ENCODE measurements at places on chromosomes 1 and 21.

DNA sequence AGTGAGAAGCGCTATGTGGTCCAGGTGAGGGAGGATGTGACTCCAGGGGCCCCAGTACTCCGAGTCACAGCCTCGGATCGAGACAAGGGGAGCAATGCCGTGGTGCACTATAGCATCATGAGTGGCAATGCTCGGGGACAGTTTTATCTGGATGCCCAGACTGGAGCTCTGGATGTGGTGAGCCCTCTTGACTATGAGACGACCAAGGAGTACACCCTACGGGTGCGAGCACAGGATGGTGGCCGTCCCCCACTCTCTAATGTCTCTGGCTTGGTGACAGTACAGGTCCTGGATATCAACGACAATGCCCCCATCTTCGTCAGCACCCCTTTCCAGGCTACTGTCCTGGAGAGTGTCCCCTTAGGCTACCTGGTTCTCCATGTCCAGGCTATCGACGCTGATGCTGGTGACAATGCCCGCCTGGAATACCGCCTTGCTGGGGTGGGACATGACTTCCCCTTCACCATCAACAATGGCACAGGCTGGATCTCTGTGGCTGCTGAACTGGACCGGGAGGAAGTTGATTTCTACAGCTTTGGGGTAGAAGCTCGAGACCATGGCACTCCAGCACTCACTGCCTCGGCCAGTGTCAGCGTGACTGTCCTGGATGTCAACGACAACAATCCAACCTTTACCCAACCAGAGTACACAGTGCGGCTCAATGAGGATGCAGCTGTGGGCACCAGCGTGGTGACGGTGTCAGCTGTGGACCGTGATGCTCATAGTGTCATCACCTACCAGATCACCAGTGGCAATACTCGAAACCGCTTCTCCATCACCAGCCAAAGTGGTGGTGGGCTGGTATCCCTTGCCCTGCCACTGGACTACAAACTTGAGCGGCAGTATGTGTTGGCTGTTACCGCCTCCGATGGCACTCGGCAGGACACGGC is 2.2 kb downstream of the CELSR2 start:
- no peak for DNase-seq

DNA sequence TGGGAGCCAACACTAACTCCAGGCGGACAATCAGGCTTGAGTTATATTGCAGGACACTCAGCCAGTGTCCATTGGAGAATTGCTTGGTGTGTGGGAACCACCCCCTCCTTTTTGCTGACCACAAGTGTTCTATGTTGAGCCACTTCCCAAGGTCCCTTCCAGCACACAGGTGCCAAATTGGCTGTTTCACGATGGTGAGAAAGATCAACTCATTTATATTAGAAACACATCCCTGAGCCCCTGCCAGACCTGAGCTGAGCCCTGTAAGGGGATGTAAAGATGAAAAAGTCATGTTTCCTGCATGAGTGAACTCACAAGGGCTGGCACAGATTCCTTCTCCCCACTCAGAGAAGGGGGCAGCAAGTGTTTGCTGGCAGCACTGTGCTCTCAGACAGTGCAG is 96.5 kb downstream of the KCNN3 start:
- DNase-seq = no peak

- DNase-seq = no peak
These were observed 22.9 kb downstream of the HTR1D start for GRCh38 chr1:23194119-23194984.

DNA sequence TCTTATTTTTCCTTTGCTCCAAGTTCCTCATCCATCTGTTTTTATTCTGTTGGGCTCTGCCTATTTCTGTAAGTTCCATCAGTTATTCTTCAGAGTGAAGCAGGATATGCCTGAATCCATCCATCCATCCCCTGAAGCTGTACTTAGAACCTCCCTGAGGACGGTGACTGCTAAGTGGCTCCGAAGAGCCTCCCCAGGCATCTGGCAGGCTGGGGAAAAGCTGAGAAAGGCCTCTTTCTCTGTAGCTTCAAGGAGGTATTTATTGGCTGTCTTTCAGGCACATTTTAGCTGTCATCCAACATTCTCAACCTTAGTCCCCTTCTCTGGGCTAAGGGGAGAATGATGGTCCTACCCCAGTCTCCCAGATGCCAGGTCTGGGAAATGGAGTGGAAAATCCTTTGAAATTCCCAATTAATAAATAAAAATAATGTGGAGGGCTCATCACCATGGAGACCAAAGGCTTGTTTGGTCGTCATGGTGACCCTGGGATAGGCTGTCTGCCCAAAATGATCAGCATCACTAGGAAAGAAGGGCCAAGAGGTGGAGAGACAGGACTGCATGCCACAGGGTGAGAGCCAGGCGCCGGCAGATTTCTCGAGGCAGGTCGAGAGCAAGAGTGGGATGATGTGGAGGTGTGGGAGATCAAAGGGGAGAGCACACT is 82.0 kb downstream of the UBIAD1 start:
- DNase-seq = no peak

GRCh38 chr1:106889583-106889982 is 166.9 kb upstream of the PRMT6 start:
- DNase-seq = no peak

DNA sequence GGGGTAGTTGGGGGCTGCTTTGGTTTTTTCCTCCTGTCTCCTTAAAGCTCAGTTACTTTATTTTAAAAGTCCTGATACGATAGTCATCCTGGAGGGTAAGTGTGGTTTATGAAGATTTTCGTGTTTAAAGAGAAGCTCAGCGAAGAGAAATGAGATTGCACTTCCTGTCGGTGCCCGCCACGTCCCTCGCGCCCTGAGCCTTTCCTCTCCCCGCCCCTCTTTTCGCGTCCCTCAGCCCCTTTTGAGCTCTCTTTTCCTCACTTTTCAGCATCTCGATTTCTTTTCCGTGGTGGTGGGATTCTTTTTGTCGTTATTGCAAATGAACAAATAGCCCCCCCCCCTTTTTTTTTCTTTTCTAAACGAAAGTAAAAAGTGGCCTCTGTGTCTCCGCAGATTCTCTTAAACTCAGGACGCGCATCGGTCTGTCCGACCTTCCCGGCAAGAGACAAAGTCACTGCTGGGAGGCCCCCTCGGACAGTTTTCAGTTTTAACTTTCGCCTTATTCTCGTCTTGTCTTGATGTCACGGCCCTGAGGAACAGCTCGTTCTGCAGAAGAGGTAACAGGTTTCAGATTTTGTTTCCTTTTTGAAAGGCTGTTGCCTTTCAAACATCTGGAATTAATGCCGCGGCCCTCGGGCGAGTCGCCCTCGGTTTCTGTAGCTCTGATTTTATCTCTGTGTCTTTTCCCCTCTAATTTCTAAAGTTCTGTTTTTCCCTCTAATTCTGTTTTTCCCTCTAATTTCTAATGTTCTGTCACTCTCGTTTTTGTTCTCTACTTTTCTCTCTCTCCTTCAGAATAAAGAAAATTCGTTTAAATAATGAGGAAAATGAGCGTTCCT is 1.0 kb upstream of the DMRTA2 start:
- no peak for DNase-seq

DNA sequence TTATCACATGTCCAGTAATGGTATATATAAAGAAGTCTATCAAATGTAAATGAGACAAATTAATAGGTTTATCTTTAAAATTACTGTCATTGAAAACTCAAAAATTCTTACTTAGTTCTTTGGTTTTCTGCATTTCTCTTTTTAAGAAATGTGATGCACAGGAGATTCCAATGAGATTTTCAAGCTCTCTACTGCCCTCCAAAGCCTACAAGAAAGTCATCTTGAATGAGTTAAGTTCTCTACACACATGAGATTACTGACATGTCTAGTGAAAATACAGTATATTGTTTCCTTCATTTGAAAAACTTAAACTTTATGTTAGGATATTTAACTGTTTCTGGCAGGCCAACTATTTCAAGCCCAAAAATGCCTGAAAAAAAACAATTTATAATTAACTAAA is 68.8 kb downstream of the ITGB3BP start:
- no peak for DNase-seq

- DNase-seq = no peak
These were observed 204.3 kb downstream of the SMYD3 start for GRCh38 chr1:246302711-246303317.

DNA sequence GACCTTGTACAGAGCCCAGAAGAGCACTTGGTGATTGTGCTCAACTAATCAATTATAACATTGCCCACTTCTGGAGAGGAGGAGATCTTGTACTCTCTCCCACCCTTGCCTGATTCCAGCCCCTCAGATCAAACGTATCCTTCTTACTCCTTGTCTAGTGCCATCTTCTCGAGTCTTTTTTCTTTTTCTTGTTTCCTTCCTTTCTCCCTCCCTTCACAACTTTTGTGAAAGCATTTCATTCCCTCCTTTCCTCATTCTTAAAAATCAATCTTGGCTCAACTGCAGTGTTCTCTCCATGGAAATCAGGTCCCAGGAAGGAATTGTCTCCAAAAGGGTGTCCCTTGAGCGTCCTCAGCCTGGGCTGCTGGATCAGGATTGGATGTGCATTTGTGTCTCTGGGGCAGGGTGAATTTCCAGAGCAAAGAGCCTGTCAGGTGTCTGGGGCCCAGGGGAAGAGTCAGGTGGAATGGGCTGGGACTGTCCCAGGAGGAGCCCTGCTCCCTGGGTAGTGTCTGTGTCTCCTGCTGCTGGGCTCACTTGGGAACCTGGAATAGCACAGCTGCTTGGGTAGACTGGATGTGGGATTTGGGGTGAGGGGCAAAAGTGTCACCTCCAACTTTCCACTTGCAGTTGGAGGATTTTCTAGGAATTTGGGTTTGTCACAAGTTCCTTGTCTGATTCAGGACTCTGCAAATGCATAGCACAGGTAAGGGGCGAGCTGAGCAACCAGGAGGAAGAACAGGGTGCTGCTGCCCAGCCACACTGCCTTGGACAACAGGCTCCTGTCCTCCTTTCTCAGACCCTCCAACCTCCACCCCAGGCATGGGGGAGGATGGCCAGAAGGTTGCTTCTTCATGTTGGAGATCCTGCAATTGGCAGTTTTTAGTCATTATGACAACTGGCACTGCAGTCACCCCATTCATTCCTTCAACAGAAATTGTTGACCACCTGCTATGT is 3.3 kb downstream of the SOX13 start:
- DNase-seq = no peak

DNA sequence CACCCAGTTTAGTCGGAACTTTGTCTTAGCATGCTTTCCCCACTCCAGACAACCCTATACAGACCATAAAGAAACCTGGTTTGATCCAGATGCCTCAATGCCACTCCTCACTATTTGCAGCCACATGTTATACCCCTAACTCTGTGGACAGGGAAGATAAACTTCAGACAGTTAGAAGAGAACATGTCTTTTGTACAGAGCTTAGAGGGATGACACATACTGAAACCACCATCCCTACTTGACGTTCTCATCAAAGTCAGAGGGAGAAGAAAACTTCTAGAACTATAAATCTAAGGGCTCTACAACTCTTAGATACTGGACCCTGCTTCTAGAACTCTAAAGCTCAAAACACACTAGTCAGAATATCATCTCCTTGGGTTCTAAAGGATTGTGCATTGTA is 3.7 kb downstream of the SYT6 start:
- no peak for DNase-seq

DNA sequence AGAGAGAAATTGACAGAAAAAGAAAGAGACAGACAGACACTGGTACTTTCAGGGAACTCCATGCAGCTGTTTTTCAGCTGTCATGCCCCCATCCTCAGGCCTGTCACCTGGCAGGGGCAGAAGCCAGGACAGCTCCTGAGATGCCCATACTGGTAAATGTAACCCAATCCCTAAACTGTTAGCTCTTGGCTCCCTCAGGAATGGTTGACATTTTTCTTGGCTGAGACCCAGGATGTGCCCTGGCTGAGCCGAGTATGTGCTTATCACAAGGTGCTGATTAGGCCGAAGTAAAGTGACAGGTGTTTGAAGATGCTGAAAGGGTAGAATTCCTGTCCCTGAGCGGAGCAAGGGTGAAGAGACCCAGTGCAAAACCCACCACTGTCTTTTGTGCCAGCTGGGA is 50.7 kb downstream of the PGM1 start:
- DNase-seq = no peak

- no peak for DNase-seq
These were observed at the start of gene NEXN for GRCh38 chr1:77888081-77888780. NEXN (plus strand) TSS chr1:77888624; CDS start chr1:77916107, 27,483 bp downstream.

DNA sequence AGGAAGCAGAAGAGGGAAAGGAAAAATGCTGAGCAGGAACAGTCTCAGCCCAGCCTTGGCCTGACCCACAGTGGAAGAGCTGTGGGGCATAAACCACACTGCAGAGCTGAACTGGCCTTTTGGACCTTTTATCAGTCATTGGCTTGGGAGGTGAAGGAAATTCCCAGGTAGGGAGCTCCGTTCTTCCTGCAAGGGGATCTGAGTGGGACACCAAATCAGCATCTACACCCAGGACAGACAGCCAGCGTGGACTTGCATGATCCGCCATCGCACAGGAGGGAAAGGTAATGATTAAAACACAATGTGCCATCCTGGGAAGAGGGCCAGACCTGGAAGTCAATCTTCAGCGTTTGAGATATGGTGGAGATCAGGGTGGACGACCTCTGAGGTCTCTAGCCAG is 1.2 kb upstream of the MTFR1L start:
- no peak for DNase-seq

DNA sequence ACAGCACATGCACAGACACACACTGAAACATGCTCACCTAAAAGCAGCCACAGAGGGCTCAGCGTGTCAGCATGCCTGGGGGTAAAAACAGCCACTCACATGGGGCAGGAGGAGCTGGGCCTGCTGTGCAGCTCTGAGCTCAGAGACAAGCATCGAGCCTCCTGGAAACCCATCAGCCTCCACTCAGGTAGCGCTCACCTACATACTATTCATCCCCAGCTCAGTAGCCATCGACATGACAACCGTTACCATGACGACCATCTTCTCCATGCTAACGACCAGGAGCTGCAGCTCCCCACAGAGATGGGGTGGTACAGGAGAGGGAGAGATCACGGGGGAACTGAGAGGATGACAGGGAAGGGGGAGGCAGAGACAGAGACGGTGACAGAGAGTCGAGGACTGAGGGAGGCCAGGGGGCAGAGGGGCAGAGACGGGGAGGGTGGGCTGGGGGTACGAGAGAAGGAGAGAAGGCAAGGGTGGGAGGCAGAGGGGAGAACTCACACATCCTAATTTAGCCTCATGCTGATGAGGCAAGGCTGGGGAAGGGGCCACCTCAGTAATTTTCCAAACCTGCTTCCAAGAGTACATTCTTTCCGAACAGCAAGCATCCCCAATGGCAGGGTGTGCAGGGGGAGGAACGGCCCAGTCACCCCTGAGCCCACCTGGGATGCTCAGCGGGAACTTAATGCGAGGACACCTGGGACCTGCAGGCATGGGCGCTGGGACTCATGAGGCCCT is 28.4 kb downstream of the SDC3 start:
- DNase-seq = no peak

- no peak for DNase-seq
These were observed 214.7 kb downstream of the SDCCAG8 start for GRCh38 chr1:243470502-243470901.

- no peak for DNase-seq
These were observed 10.2 kb downstream of the AGTRAP start for GRCh38 chr1:11746092-11746491.

- no peak for DNase-seq
These were observed 2.0 kb downstream of the INAVA start for GRCh38 chr1:200896531-200897196.

GRCh38 chr1:69700770-69701169 is 133.0 kb downstream of the LRRC7 start:
- no peak for DNase-seq

- DNase-seq = no peak
These were observed 208.5 kb downstream of the DNAH14 start for GRCh38 chr1:225137976-225138375.
